ENCODE measurements at places on chromosomes 3 and 15.

GRCh38 chr15:56337084-56337725 lies 28.0 kb upstream of the TEX9 start:
- DNase-seq = no peak

DNA sequence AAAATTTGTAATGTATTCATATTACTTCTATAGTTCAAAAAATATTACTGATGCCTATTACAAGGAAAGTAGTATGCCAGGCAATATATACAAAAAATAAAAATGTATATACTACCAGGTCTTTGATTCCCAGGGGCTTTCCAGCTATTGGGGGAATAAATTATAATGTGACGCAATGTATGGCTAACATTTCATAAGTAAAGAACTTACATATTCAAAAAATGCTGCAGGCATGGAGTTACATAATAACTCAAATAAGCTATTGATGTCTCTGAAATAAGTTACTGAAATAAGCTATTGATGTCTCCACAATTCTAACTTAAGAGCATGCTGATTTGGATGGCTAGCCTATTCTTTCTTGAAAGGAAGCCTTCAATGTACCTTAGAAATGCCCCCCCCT lies 30.2 kb downstream of the MCCC1 start:
- no peak for DNase-seq

GRCh38 chr3:150449169-150449721 lies 41.1 kb downstream of the TSC22D2 start:
- no peak for DNase-seq

DNA sequence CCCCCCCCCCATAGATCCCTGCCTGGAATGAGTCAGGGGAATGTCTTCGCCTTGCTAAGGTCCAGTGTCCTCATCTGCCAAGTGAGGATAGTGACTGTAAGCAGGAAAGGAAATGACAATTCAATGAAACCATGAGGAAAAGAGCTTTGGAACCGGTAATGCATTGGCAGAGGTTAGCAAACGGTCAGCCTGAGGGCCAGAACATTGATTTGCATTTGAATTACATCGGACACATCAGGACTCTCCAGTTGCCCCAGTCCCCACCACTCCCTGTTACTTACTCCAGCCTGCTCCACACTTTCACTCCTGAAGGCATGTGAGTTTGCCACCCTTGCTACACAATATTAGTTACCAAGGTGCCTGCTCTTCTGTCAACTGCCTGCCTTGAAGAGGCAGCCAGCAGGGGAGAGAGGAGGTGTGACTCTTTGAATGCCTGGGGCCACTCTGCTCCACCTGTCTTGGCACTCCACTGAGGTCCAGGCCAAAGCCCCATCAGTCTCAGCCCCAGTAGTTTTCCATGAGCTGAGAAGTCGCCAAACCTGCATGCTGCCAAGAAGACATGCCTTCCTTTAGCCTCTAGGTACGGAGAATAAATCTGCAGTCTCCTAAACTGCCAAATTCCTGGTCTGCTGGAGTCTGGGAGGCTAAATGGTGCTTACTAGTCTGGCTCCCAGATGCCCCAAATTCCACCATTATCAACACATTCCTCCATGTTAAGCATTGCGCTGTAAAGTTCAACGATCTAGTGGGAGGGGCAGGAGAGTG lies 191.7 kb upstream of the TLE3 start:
- no peak for DNase-seq

Measured in NCI-H1417 treated with DMSO at 0.1 percent for 48 hours (cell line).